ENCODE measurements at places on chromosomes 1 and 21. TPM values are rescaled to one million over a fixed set of nuclear protein-coding genes. Genes with fewer than 3 reads are reported as not detected.

Gene GNG12
- total RNA-seq, result 360 TPM

Gene LHX4
- 0.13 TPM for total RNA-seq

Gene TFAP2E
- total RNA-seq, result 1.3 TPM

Gene DNASE2B
- total RNA-seq, result 0.18 TPM

- DNase-seq, result no peak
Observed at GRCh38 chr1:100719490-100719889, at the start of gene VCAM1. Gene VCAM1, plus strand, starts transcription at chr1:100719742. Its CDS starts 119 bp downstream, at chr1:100719861.

DNA sequence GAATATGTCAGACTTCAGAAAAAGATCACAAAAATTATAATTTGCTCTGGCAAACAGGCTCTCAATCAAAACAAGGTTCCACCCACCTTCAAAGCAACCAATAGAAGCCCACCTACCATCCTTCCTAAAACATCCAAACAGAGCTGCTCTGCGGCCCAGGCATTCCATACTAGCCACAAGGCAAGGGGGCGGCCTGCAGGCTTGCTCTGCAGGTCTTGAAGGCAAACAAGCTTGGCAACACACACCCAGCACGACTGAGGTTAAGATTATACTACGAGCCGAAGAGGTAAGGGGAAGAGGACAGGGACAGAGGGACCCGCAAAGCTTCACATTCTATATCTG is 207.3 kb downstream of the SLC45A1 start:
- DNase-seq, result peak; percentile 30

GRCh38 chr1:155038602-155039307 is 5.1 kb downstream of the DCST1 start:
- DNase-seq, result no peak

DNA sequence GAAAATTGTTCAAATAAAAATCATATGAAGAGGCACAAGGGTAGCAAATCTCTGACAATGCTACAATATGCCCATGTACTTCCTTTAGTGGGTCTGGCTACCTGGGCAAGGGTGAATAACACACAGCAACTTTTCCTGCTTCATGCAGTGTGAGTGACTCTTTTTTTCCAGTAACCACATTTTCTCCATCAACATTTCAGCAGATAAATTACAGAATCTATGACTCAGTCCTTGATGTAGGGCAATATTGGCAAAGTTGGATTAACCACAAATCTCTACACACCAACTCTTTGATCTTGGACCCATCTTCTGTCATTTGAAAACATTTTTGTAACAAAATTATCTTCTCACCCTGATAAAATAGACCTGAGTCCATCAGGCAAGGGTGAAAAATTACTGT is 31.7 kb downstream of the ERICH3 start:
- no peak for DNase-seq

DNA sequence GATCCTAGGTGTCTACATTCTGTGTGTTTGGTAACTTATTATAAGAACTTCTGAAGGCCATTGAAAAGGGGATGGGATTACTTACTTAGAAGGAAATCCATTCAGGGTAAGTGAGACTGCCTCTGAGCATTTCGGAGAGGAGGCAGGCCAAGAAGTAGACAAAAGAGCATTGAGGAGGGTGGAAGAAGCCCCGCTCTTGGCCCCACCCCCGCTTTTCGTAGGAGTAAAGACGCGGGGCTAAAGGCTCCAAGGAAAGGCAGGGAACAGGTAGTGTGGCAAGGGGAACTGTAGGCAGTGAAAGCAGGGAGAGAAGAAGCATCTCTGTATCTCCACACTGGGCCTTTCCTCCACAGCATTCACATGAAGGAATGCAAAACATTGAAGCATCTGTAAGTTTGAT is 51.8 kb upstream of the GRIK1 start:
- no peak for DNase-seq

GRCh38 chr1:45820788-45821187 is 17.4 kb downstream of the MAST2 start:
- no peak for DNase-seq

- DNase-seq, result no peak
Observed at GRCh38 chr1:180892675-180893074, 20.0 kb upstream of the KIAA1614 start.

- DNase-seq, result no peak
Observed at GRCh38 chr1:214898161-214898560, 184.4 kb upstream of the KCNK2 start.

DNA sequence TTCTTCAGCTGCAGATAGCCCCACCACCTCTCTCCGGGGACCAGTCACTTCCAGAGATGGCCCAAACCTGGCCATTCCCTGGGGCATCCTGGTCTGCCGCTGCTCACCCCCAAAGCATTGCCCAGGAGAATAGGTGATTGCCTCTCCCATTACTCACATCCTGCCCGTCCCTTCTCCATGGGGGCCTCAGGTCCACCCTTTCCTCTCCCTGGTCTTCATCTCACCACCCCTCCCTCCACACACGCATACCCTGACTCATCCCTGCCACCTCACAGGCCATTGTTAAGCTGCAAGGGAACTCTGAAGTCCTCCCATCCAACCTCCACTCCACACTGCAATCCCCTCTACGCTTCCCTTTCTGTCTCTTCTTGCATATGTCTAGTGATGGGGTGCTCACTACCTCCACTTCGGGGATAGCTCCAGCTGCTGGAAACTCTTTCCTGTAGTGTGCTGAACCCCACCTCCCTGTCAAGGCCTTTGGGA is at the start of gene PLEKHG5:
Gene PLEKHG5, minus strand, starts transcription at position 188 of the 483 bp plus-strand sequence. CDS start 14,096 bp downstream, outside the sequence.
- DNase-seq, result no peak

GRCh38 chr21:33246506-33246905 is 16.8 kb downstream of the IFNAR2 start:
- DNase-seq, result no peak

- no peak for DNase-seq
Observed at GRCh38 chr1:41582004-41582325, 97.5 kb upstream of the EDN2 start.

DNA sequence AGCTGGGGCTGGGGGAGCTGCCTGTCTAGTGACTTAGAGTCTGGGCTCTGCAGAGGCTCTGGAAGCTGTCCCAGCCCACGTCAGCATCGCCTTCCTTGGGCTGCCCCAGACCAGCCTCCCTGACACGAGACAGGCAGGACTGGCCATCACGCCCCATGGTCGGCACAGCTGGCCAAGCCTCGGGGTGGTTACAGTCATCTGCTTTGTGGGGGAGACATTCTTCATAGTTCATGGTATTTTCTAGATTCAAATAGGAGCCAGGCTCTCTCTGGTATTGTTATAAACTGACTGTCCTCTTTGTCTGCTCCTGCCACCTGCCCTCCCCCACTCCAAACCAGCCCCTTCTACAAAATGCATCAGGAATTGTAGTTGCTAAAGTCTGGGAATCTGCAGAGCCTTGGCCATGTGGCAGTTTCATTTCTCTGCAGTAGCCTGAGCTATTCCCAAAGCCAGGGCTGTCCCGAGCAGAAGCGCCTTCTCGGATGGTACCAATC is 29.4 kb downstream of the OLFML2B start:
- DNase-seq, result peak; percentile 69
